SJSA1 (cell line): ENCODE measurements at places on chromosomes 3 and 15.

DNA sequence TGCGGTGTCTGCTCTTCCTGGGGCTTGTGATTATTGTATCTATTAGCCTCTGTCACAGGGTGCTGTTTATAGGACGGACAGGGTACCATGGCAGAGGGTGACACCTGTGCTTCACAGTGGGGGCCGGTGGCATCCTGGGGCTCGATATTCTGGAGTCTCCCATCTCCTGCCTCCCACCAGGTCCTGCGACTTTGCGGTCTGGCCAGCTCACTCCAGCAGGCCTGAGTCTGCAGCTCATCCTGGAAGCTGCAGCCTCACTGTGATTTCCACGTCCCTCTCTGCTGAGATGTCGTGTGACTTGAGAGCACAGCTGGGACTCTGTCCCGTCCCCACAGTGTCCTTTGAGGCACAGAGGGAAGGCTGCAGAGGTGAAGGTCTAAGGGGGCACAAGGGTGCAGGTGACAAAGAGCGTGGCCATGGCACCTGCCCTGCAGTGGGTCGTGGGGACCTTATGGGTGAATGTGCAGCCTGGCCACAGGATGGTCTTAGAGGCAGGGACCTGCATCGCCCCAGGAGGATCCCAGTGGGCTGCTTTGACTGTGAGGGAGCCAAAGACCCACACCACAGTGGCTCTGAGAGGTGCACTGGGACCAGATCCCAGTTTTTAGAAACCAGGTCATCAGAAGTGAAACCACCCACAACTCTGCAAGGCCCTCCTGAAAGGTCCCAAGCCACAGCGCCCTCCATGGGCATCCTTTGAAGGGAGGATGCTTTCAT is 172.8 kb downstream of the KLF13 start:
- DNase-seq = no peak

GRCh38 chr3:188633206-188633605 is 479.2 kb downstream of the LPP start:
- DNase-seq = no peak

GRCh38 chr15:27741226-27741860 is 357.8 kb downstream of the OCA2 start:
- DNase-seq = no peak

DNA sequence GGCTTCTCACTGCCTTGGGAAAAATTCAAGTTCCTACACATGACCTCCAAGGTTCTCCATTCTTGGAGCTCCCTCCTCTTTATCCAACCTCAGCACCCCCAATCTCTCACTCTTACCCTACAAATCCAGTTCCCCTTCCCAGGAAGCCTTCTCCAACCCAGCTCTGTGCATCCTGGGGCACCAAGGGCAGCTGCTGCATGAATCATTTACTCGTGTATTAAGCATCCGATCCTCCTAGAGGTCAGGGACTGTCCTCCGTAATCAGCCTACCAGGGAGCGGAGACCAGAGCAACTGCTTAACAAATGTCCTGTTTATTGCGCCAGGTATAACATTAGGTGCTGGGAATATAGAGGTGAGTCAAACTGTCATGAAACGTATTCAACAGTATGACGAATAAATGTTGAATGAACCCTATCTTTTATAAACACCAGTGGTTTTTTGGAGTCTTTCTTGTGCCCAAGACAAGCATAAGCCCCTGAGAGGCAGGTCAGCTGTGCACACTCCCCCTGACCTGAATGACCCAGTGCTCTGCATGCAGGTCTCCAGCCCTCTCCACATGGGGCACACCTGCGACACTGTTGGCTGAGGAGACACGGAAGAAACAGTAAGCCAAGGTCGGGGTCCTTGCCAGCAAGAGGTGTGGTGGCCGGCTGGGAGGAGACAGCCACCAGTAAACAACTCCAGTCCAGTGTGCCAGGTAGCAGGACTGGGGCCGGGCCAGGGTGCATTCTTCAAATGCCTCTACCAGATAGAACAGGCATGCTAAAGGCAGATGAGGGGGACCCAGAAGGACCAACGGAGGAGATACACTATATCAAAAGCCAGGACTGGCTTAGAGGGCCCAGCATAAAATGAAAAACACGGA is 27.6 kb downstream of the ANP32A start:
- DNase-seq = no peak

DNA sequence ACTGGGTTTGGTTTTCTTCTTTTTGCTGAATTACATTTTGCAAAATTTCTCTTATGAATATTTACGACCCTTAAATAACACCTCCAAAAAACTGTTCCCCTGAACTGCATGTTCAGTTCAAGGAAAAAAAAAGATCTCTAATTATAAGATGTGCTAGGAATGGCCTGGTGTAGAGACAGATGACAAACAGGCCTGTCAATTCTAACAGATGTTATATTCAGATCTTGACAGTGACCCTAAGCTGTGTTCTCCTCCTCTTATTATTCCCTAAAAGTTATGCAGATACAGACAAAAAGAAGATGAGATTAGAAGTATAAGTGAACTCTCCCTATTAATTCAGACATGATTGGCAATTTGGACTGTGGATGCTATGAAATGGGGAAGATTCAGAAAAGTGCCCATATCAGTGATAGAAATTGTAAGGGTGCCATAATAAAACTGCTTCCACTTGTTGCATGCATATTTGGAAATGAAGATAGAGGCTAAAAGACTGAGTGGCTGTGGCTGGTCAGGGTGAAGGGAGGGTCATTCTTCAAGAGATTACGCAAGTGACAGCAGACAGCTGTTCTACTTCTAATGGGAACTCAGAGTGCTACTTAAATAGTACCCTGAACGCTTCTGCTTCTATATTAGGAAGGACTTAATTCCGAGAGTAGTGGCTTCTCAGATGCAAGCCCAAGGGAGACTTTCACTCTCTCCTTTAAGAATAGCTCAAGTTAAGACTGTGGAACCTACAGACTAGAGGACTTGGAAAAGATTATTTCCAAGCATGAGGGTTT is 75.5 kb downstream of the ADAMTS9 start:
- no peak for DNase-seq

- no peak for DNase-seq
Observed at GRCh38 chr3:34178415-34178814, 380.0 kb downstream of the PDCD6IP start.

- DNase-seq = no peak
Observed at GRCh38 chr15:27121672-27122071, 150.7 kb downstream of the GABRG3 start.

DNA sequence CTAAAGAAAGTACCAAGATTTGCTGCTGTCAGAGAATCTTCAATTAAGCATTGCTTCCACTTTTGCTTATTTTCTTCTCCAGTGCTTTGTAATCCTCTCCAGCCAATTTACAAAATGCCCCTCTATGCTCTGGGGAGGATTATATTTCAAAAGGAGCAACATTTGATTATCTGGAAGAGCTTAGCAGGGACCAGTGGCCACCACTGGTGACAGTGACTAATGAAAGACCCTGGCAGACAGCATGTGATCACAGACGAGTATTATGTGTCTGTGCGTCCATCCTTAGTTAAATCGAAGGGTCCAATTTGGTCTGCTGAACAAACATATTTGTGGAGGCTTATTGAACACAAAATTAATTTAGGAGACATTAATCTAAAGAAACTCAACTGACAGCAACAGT is 152.6 kb downstream of the ZNF621 start:
- no peak for DNase-seq

GRCh38 chr3:89032346-89033013 is 74.9 kb upstream of the EPHA3 start:
- no peak for DNase-seq

DNA sequence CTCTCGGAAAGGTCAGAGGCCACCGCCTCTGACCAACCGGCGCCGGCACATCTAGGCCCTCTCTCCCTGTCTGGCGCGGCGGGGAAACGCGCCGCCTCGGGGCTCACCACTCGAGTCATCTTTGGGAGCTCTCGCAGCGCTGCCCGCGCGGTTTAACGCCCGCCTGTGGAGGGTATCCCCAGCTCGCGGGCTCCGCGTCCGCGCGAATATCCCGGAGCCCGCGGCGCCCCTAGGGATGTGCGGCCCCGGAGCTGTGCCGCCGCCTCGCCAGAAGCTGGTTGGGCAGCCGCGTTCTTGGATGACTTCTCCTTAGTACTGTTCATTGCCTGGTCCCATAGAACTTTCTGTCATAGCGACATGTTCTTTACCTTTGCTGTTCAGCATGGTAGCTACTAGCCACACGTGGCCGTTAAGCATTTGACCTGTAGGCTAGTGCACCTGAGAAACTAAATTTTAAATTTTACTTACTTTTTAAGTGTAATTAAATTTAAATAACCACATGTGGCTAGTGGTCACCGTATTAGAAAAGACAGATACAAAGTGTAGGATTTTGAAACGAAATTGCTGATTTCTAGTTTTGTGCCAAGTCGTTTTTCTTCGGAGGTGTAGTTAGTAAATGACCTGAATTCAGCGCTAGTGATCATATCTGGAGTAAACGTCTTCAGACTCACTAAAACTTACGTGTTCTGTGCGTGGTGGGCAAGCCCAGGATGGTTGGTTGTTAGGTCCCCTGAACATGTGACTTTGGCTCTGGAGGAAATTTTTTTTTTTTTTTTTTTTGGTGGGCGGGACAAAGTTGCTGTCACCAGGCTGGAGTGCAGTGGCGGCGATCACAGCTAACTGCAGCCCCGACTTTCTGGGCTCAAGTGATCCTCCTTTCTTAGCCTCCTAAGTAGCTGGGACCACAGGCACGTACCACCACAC is 835 bp downstream of the ARIH2 start:
- peak; percentile 42 for DNase-seq

GRCh38 chr3:170689296-170689829 is 103.5 kb upstream of the SLC7A14 start:
- peak; percentile 95 for DNase-seq

DNA sequence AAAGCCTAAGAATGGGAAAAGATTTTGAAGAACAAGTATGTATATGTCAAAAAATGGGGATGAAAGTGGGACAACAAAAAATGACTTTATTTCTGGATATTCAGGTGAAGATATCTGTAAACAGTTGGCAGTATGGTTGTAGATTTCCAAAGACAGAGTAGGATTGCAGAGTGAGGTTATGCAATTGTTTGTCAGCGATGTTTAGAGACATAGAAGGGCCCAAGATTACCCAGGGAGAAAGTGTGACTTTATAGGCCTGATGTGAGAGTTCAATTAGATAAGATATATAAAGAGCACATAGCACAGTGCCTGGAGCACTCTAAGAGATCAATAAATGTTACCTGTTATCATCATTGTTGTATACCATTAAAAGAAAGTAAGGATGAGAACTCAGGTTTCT is 319.8 kb downstream of the DOCK3 start:
- DNase-seq = no peak
